ENCODE measurements at places on chromosomes 6 and 20. TPM values are rescaled to one million over a fixed set of nuclear protein-coding genes. Genes with fewer than 3 reads are reported as not detected.

DNA sequence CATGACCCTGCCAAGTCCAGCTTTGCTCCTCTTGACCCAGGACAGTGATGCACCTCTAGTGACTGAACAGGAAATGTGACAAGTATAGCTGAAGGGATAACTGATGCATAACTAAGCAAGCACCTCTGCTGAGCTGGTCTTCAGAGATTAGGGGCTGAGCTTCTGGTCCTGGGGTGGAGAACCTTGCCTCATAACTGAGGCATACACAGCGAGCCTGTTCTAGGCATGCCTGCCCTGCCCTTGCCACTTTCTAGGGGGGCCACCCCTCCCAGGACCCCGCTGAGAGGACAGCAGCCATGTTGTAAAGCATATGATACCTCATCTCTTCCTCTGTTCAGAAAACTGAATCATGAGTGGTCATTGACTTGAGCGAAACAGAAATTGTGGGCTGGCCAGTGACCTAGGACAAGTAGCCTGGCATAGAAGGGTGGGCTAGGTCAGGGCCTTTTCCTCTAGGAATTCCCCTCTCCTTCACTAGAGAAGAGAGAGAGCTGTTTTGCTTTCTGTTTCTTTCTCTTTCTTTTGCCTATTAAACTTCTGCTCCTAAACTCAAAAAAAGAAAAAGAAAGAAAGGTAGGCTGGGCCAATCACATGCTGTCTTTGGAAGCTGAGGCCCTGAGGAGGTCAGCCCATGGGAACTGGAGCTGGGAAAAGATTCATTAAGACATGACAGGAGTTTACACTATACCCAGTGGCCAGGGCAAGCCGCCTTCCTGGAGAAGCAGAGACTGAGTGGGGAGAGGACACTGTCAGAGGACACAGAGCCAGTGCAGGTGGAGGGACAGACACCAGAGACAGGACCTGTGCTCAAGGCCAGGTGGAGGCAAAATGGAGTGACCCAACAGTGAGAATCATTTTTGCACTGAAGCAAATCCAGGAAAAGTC lies 23.1 kb downstream of the ALDH5A1 start:
- H3K27ac ChIP-seq: peak overlapping the region; percentile 21
- no peaks in the 10 kb centered on the region for H3K4me1 ChIP-seq
- no peaks in the 10 kb centered on the region for H3K36me3 ChIP-seq
- no peak for DNase-seq
- H3K4me3 ChIP-seq: no peak overlapping the region

DNA sequence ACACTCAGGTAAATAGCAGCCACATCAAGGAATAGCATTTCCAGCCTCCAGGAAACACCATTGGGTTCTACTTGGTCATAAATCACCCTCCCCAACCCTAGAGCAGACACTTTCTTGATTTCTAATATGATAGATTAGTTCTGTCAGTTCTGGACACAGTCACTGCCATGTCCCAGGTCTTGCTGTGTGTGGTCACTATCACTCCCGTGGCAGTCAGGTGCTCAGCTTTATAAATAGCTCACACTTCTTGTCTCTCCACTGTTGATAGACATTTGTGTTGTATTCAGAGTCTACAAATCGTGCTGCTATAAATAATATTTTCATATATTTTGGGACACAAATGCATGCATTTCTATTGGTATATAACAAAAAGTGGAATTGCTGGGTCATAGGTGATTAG lies 13.3 kb downstream of the HLA-F start:
- H3K4me1 ChIP-seq: no peaks in the 10 kb centered on the region
- H3K27ac ChIP-seq: no peak overlapping the region
- H3K36me3 ChIP-seq: no peaks in the 10 kb centered on the region

GRCh38 chr6:26286168-26286877 lies 78.7 kb upstream of the BTN3A2 start:
- DNase-seq: peak; percentile 87
- peaks cover 10% of the 10 kb centered on the region for H3K4me1 ChIP-seq
- H3K27ac ChIP-seq: peak overlapping the region; percentile 98
- no peaks in the 10 kb centered on the region for H3K36me3 ChIP-seq
- H3K4me3 ChIP-seq: peak overlapping the region; percentile 68

- H3K27me3 ChIP-seq: no peaks in the 10 kb centered on the region
- no peak for DNase-seq
- H3K4me1 ChIP-seq: peaks cover 41% of the 10 kb centered on the region
- no peaks in the 10 kb centered on the region for H3K36me3 ChIP-seq
Measured at GRCh38 chr6:25960734-25961133, 1.9 kb upstream of the TRIM38 start.

DNA sequence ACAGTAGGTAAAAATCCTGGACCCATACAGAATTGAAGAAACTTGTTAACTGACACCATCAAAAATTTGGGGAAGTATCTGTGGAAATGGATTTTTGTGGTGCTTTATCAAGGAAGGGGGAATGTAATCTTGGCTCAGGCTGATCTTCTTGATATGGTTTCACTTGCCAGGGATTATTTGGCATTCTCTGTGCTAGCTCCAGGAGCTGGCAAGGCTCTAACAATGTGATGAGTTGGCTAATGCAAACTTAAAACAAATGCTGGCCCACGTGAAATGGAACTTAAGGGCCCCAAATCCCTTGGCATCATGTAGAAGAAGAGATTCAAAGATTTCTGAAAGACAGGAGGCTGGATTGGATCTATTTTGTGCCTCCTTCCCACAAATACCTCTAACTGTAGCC lies 13.1 kb downstream of the KCNS1 start:
- H3K36me3 ChIP-seq: no peaks in the 10 kb centered on the region
- no peak for DNase-seq
- no peak overlapping the region for H3K27ac ChIP-seq
- no peaks in the 10 kb centered on the region for H3K27me3 ChIP-seq

GRCh38 chr20:43853174-43853803 lies 61.4 kb upstream of the TOX2 start:
- no peak for DNase-seq
- no peaks in the 10 kb centered on the region for H3K27me3 ChIP-seq
- no peaks in the 10 kb centered on the region for H3K36me3 ChIP-seq

DNA sequence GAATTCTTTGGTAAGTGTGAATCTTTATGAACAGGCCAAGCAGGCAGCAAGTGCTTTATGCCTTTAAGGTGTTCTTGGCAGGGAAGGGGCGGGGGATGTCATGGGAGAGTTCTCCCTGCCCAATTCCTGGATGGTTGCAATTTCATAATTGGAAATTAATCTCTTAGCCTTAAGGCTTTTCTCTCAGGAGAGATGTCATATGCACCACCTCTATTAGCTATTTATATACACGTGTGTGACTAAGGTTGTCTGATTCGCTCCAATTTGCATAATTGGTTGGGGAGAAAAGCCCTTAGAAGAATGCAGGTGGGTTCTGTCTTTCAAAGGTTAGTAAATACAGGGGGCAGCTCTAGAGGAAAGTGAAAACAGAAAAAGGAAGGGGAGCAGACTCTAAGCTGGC lies 5.2 kb upstream of the ENPP5 start:
- H3K27ac ChIP-seq: no peak overlapping the region
- H3K4me1 ChIP-seq: no peaks in the 10 kb centered on the region
- H3K27me3 ChIP-seq: peaks cover 9% of the 10 kb centered on the region
- no peak for DNase-seq
- no peaks in the 10 kb centered on the region for H3K36me3 ChIP-seq

- no peak overlapping the region for H3K27ac ChIP-seq
- no peak overlapping the region for H3K4me3 ChIP-seq
- no peaks in the 10 kb centered on the region for H3K36me3 ChIP-seq
- H3K4me1 ChIP-seq: no peaks in the 10 kb centered on the region
Measured at GRCh38 chr6:95686895-95687294, 109.6 kb downstream of the MANEA start.

DNA sequence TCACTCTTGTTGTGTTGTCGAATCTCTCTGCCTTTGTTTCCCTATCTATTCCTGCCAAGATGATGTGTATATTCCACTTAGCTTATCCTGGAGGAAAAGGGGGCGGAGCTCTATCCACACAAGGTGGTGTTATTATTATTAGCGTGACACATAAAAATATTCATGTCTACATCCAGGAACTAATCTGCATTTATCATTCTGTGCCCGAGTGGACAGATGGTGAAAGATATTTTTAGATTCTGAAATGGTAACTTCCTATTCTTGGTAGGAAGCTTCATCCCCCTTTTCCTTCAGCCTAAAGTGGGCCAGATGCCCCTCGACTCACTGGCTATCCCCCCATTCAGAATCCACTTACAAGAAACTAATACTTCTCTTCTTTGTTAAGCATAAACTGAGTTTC lies 2.0 kb downstream of the XKR7 start:
- no peaks in the 10 kb centered on the region for H3K4me1 ChIP-seq
- no peak for DNase-seq
- H3K4me3 ChIP-seq: no peak overlapping the region
- H3K27me3 ChIP-seq: peaks cover 12% of the 10 kb centered on the region

GRCh38 chr6:144474904-144475303 lies 189.8 kb downstream of the UTRN start:
- no peak overlapping the region for H3K4me3 ChIP-seq
- no peak for DNase-seq
- no peaks in the 10 kb centered on the region for H3K4me1 ChIP-seq
- no peaks in the 10 kb centered on the region for H3K36me3 ChIP-seq
- H3K27me3 ChIP-seq: no peaks in the 10 kb centered on the region
- no peak overlapping the region for H3K27ac ChIP-seq

Gene ENPP5
- 10.5 TPM for total RNA-seq

Gene HLA-F
- total RNA-seq: 98.3 TPM

Gene GMEB2
- 9.8 TPM for total RNA-seq

DNA sequence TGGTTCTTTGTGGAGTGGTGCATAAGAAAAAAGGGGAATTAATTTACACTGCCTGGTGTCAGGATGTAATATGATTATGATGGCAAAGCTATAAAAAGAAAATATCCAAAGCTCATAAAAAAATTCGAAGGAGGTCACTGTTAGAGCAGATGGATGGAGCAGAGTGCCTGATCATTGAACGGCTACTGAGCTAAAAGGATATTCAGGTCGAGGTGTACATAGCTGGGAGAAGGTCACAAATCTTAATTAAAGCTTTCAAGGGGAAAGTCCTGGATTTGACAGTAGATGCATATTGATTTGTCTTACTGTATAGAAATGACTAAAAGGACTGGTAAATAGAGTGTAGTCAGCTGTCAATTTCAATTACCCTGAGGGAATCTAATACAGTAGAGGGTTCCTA lies 84.4 kb downstream of the PKIB start:
- no peaks in the 10 kb centered on the region for H3K36me3 ChIP-seq
- no peak for DNase-seq
- H3K27ac ChIP-seq: no peak overlapping the region
- no peak overlapping the region for H3K4me3 ChIP-seq
- no peaks in the 10 kb centered on the region for H3K4me1 ChIP-seq

Gene HLA-DRB1
- 665 TPM for total RNA-seq

GRCh38 chr6:7691021-7691420 lies 34.9 kb upstream of the BMP6 start:
- no peaks in the 10 kb centered on the region for H3K4me1 ChIP-seq
- no peaks in the 10 kb centered on the region for H3K36me3 ChIP-seq
- H3K4me3 ChIP-seq: no peak overlapping the region
- no peak for DNase-seq
- no peak overlapping the region for H3K27ac ChIP-seq
- peaks cover 5% of the 10 kb centered on the region for H3K27me3 ChIP-seq

DNA sequence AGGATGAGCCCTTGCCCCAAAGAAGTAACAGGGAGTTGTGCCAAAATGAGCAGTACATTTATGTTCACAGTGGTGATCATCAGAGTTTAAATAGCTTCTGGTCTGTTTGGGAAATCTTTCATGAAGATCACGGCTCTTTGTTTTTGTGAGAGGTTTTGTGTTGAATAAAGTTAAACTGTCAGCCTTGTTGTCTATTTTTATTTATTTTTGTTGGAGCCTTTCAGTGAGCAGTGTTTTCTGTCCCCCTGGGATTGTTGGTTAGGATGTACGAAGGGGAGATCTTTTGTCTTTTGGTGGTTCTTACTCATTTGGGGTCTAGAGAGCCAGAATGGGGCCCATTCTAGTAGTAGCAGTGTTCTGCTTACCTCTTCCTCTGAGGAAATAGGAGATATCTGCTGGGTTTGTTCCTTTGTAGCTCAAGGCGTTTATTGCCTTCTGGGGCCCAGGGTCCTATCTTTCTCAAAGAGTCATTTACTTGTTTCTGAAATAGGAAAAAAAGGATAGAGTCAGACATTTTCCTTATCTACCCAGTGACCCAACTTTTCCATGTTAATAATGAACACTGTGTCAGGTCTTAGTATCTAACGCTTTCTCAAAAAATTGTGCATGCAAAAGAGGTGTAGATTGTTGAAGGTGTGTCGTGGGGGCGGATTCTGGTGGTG lies 157.4 kb downstream of the JARID2 start:
- H3K36me3 ChIP-seq: no peaks in the 10 kb centered on the region
- H3K4me1 ChIP-seq: peaks cover 17% of the 10 kb centered on the region
- no peak overlapping the region for H3K4me3 ChIP-seq
- H3K27ac ChIP-seq: no peak overlapping the region
- DNase-seq: no peak

Gene SIGLEC1
- total RNA-seq: 45.8 TPM

- DNase-seq: no peak
- H3K4me3 ChIP-seq: no peak overlapping the region
- H3K36me3 ChIP-seq: no peaks in the 10 kb centered on the region
- no peaks in the 10 kb centered on the region for H3K4me1 ChIP-seq
- no peak overlapping the region for H3K27ac ChIP-seq
- no peaks in the 10 kb centered on the region for H3K27me3 ChIP-seq
Measured at GRCh38 chr20:59342023-59342957, 41.9 kb downstream of the EDN3 start.

Gene LPA
- not detected for total RNA-seq

GRCh38 chr6:82785206-82785605 lies 280.4 kb downstream of the UBE3D start:
- H3K27me3 ChIP-seq: no peaks in the 10 kb centered on the region
- H3K36me3 ChIP-seq: no peaks in the 10 kb centered on the region
- H3K4me1 ChIP-seq: no peaks in the 10 kb centered on the region
- no peak overlapping the region for H3K4me3 ChIP-seq
- DNase-seq: no peak

Gene TRIM38
- 13.1 TPM for total RNA-seq

- H3K27me3 ChIP-seq: no peaks in the 10 kb centered on the region
- H3K4me1 ChIP-seq: peaks cover 17% of the 10 kb centered on the region
- H3K36me3 ChIP-seq: no peaks in the 10 kb centered on the region
- peak; percentile 78 for DNase-seq
Measured at GRCh38 chr6:30325150-30325872, 1.4 kb upstream of the TRIM39 start.

- peak; percentile 82 for DNase-seq
- H3K36me3 ChIP-seq: no peaks in the 10 kb centered on the region
- no peak overlapping the region for H3K27ac ChIP-seq
Measured at GRCh38 chr6:24126586-24127192, 674 bp downstream of the NRSN1 start.

- H3K4me3 ChIP-seq: no peak overlapping the region
- H3K36me3 ChIP-seq: no peaks in the 10 kb centered on the region
- no peaks in the 10 kb centered on the region for H3K27me3 ChIP-seq
Measured at GRCh38 chr20:32160341-32160740, 47.2 kb downstream of the PLAGL2 start.

GRCh38 chr6:71473926-71474325 lies 185.3 kb downstream of the OGFRL1 start:
- no peaks in the 10 kb centered on the region for H3K36me3 ChIP-seq
- no peaks in the 10 kb centered on the region for H3K27me3 ChIP-seq
- no peak overlapping the region for H3K4me3 ChIP-seq
- no peak overlapping the region for H3K27ac ChIP-seq
